PC-9 (cell line): ENCODE measurements at places on chromosomes 1 and 21. TPM values are rescaled to one million over a fixed set of nuclear protein-coding genes. Genes with fewer than 3 reads are reported as not detected.

The HSD3B1 gene
- 0.39 TPM in 1 of 2 replicates, not detected in the other for total RNA-seq

The ACBD3 gene
- 39.3 and 46.4 TPM in 2 replicates for total RNA-seq

The CRYZ gene
- total RNA-seq: 19.7 and 24.4 TPM in 2 replicates

The APCS gene
- total RNA-seq: not detected in 2 replicates

The ACTL8 gene
- 0.55 and 0.68 TPM in 2 replicates for total RNA-seq

The NR1I3 gene
- not detected in 2 replicates for total RNA-seq

DNA sequence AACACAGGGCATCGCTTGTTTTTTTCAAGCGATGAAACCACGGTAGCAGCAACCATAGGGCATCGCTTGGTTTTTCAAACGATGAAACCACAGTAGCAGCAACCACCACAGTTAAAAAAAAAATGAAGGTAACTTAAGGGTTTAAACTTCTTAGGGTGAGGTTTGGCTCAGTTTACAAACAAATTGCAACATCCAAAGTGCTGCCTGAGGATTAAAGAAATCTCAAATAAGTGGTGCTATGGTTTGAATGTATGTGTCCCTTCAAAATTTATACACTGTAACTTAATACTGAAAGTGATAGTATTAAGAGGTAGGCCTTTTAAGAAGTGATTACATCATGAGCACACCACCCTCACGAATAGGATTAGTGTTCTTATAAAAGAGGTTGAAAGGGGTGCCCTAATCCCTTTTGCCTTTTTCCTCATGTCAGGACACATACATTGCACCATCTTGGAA is 6.4 kb upstream of the GBP5 start:
- no peaks in the 10 kb centered on the region for H3K36me3 ChIP-seq
- no peaks in the 10 kb centered on the region for H3K4me1 ChIP-seq
- no peaks in the 10 kb centered on the region for H3K27me3 ChIP-seq
- H3K27ac ChIP-seq: no peak overlapping the region
- no peak for DNase-seq
- H3K4me3 ChIP-seq: no peak overlapping the region

DNA sequence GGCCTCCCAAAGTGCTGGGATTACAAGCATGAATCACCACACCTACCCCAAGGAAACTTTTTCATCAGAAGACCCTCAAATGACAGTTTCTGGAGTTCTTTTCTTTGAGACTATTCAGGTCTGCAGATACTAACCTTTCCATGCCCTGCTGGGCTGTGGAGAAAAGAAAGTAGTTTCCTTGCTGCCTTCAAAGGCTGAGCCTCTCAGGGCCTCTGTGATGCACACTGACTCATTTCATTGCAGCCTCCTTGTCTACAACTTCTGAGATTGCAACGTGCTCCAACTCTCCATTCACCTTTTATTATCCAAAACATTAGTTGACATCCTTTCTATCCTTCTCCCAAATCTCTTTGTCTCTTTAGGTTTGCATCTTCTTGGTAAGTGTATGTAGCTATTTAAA is 8.8 kb upstream of the SAMSN1 start:
- H3K27me3 ChIP-seq: no peaks in the 10 kb centered on the region
- no peak for DNase-seq
- H3K4me3 ChIP-seq: no peak overlapping the region
- H3K36me3 ChIP-seq: no peaks in the 10 kb centered on the region

DNA sequence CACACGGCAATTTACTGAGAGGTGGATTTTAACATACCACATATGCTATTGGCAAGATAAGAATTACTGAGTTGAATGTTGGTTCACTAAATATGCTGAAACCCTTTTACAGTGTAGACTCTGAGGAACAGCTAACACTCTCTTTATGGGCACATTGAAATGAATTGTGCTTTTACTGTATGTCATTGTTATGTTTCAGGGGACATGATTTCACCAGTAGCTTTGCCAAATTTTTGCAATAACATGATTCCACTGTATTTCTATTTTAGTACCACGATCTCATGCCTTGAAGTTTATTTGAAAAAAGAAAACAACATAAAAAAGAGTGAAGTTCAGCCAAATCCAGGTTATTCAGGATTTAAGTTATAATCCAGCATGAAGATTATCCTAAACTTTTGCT is 188.5 kb downstream of the HLX start:
- no peak for DNase-seq
- H3K27ac ChIP-seq: no peak overlapping the region
- H3K4me1 ChIP-seq: no peaks in the 10 kb centered on the region
- no peaks in the 10 kb centered on the region for H3K27me3 ChIP-seq
- H3K4me3 ChIP-seq: no peak overlapping the region

GRCh38 chr21:42818328-42818749 is 61.0 kb downstream of the WDR4 start:
- H3K27ac ChIP-seq: no peak overlapping the region
- no peaks in the 10 kb centered on the region for H3K27me3 ChIP-seq
- H3K4me3 ChIP-seq: no peak overlapping the region
- H3K4me1 ChIP-seq: 0 out of 2 replicates have a peak, but pooled peaks cover 7% of the 10 kb centered on the region
- H3K36me3 ChIP-seq: no peaks in the 10 kb centered on the region

DNA sequence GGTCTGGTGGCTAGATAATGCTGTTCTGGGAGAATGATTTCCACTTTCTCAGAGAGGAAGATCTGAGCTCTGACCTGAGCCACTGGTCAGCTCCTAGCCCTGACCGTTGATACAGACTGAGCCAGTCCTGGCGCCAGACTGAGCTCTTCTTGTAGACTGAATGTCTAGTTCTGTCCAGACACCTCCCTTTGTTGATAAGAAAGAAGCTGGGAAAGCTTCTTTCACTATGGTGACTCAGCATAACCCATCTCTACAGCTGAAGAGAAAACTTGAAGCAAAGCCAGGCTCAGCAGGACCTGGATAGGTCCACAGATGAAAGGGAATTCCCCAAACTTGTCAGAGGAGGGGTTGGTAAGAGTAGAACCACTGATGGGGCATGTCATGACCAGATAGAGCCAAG is 9.9 kb upstream of the TRABD2B start:
- H3K4me1 ChIP-seq: no peaks in the 10 kb centered on the region
- no peaks in the 10 kb centered on the region for H3K27me3 ChIP-seq
- H3K4me3 ChIP-seq: no peak overlapping the region
- DNase-seq: no peak
- no peak overlapping the region for H3K27ac ChIP-seq
- H3K36me3 ChIP-seq: no peaks in the 10 kb centered on the region

DNA sequence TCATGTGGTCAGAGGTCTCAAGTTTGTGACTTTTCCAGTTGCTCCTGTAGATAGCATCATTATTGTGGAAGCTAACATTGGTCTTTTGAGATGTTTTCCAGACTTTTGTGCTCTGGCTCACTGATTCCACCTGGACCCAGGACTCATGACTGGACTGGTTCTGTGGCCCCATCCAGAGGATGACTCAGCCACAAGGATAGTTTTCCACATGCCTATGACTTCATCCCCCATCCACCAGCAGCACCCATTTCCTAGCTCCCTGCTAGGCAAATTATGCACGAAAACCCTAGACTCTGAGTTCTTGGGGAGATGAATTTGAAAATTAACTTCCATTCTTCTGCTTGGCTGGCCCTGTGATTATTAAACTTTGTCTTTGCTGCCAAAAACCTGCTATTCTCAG is 949.3 kb downstream of the MRPL39 start:
- no peak overlapping the region for H3K4me3 ChIP-seq
- H3K27me3 ChIP-seq: no peaks in the 10 kb centered on the region
- no peak for DNase-seq
- H3K27ac ChIP-seq: no peak overlapping the region

DNA sequence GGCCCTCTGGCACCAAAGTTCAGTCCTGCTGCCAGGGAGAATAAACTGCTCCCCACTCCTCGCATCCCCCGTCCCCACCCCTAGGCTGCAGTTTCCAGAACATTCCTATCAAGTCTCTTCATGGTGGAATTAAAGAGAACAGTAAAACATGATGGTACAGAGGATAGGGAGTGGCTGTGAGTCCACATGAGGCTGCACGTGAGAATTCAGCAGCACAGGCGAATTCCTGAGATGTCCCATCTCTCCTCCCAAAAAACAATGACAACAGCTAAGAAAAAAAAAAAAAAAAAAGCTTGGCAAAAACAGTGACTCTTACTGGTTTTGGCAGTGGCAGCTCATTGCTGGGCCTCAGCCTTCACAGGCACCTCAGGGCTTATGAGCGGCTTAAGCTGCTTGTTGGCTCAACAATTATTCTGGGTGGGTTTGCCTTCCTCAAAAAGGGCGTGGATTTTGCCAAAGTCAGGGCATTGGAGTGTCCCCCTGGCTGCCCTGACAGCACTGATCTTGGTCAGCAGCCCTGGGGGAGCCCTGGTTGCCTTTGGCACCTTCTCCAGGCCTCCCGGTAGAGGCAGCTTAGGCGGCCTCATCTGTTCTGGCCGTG is 5.7 kb upstream of the IFFO2 start:
- H3K27ac ChIP-seq: no peak overlapping the region
- DNase-seq: no peak
- H3K4me3 ChIP-seq: no peak overlapping the region
- H3K36me3 ChIP-seq: no peaks in the 10 kb centered on the region
- peaks cover 16% of the 10 kb centered on the region for H3K4me1 ChIP-seq

- DNase-seq: no peak
- no peaks in the 10 kb centered on the region for H3K4me1 ChIP-seq
- H3K27me3 ChIP-seq: peaks cover 27% of the 10 kb centered on the region; the same call in 1 of the 2 replicates
- no peaks in the 10 kb centered on the region for H3K36me3 ChIP-seq
Measured at GRCh38 chr21:35995522-35996088, 64.7 kb downstream of the SETD4 start.
